ENCODE measurements at places on chromosomes 3 and 15. TPM values are rescaled to one million over a fixed set of nuclear protein-coding genes. Genes with fewer than 3 reads are reported as not detected.

Gene TM4SF1
- total RNA-seq, result 188 TPM

GRCh38 chr3:166696103-166696502, 684.0 kb downstream of the ZBBX start:
- no peaks in the 10 kb centered on the region for H3K27me3 ChIP-seq
- no peaks in the 10 kb centered on the region for H3K4me1 ChIP-seq
- H3K36me3 ChIP-seq, result no peaks in the 10 kb centered on the region
- no peak overlapping the region for H3K27ac ChIP-seq

Gene CYP19A1
- total RNA-seq, result 0.58 TPM

DNA sequence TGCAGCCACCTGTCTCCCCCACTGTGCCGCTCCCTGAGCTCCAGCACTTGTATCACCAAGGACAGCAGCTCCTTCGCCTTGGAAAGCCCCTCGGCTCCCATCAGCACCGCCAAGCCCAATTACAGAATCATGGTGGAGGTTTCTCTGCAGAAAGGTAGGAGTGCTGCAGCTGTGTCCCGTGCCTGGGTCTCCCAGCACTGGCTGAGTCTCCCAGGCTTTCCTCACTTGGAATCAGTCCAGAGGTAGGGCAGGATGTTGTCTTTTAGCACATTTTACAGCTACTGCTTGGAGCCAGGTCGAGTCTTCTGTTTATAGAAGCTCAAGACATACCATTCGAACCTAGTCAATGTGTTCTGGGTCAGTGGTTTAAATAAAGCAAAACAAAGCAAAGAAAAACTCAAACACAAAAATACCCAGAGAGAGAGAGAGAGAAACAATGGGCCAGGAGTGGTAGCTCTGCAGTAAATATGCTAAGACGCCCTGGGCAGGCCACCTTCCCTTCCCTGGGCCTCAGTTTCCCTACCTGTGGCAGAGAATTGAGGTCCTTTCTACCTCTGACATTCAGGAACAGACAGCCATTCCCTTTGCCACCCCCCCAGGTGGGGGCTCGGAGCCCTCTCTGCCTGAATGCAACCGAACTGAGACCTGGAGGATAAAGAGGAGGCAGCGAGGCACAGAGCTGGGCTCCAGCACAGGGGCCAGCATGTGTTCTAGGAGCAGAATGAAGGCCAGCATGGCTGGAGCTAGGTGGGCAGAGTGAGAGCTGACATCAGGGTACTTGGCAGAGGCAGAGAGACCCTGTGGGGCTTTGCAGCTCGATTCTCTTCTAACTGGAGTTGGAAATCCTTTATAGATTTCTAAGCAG, 44.1 kb downstream of the STARD5 start:
- no peaks in the 10 kb centered on the region for H3K27me3 ChIP-seq
- H3K4me3 ChIP-seq, result no peak overlapping the region
- H3K36me3 ChIP-seq, result peaks cover 7% of the 10 kb centered on the region

Gene PAQR9
- not detected for total RNA-seq

- H3K36me3 ChIP-seq, result no peaks in the 10 kb centered on the region
- H3K27ac ChIP-seq, result no peak overlapping the region
- H3K27me3 ChIP-seq, result no peaks in the 10 kb centered on the region
- DNase-seq, result no peak
- peaks cover 48% of the 10 kb centered on the region for H3K4me1 ChIP-seq
- no peak overlapping the region for H3K4me3 ChIP-seq
Measured at GRCh38 chr3:71069797-71070196, 513.7 kb downstream of the FOXP1 start.
